ENCODE measurements at places on chromosomes 7 and 10.

- DNase-seq: no peak
Measured at GRCh38 chr7:129797214-129797789, 155.5 kb downstream of the UBE2H start.

DNA sequence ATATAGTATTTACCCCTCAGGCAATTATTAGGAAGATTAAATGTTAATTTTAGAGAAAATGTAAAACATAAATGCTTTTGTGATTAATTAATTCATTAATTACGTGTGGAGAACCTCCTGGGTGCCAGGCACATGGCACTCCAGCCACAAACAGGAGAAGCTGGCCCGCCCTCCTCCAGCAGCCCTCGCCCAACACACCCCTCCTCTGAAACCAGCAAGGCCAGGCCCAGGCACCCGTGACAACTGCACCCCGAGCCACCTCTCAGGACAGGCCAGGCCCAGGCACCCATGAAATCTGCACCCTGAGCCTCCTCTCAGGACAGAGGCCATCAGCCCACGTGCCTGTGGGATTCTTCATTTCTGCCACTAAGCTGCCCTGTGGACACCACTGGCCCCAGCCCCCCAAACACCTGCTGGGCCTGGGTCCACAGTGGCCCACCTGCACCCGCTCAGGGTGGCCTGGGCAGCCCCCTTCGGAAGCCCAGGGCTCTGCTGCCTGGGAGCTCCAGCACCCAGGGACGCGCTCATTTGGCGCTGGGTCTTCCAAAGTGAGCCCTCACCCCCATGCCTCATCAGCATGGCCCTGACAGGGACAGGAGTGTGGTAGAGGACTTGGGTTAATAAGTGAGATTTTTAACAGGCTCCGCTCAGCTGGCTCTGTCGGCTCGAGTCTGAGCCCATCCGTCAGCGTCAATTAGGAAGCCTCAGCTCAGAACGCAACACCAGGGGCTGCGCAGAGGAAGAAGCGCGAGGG is 482.1 kb downstream of the DNAJB6 start:
- no peak for DNase-seq

GRCh38 chr10:92832998-92833650 is 15.2 kb upstream of the EXOC6 start:
- DNase-seq: no peak

DNA sequence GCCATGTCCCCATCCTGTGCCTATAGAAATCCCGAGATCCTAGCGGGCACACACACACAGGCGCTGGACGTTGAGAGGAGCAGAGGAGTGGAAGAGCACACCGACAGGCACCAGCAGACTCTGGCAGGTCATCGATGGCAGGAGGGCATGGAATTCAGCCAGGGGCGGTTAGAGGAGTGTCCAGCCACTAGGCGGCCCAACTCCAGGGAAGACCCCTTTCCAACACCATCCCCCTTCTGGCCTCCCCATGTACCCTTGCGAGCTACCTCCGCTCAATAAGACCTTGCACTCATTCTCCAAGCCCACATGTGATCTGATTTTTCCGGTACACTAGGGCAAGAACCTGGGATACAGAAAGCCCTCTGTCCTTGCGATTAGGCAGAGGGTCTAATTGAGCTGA is 356.0 kb upstream of the DPP6 start:
- DNase-seq: no peak

DNA sequence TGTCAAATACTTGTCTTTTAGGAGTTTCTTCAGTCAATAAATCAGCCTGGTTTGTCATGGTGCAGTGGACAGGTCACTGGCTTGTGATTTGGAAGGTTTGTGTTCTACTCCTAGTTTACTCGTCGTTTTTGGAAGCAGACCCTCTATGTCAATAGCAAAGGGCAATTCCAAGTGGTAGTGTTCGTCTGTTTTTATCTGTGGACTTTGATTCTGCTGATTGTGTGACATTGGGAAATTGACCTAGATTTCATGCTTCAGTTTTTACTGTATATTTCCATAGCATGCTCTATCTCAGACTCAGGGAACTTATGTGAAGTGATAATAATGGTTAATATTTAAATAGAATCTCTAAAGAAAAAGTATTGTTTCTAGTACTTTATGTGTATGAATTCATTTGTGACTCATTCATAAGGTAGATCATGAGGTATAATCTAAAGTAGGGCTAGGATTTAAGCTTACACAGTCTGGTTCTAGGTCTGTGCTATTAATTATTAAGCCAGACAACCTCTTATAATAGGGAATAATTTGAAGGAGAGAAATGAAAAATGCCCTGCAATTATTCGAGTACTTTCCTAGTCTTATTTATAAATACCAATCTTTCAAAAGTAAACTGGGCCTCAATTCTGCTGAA is 198.1 kb downstream of the REEP3 start:
- no peak for DNase-seq

GRCh38 chr10:120415709-120416330 is 41.2 kb upstream of the PLPP4 start:
- DNase-seq: no peak

GRCh38 chr10:86285136-86285790 is 81.3 kb downstream of the GRID1 start:
- DNase-seq: no peak

DNA sequence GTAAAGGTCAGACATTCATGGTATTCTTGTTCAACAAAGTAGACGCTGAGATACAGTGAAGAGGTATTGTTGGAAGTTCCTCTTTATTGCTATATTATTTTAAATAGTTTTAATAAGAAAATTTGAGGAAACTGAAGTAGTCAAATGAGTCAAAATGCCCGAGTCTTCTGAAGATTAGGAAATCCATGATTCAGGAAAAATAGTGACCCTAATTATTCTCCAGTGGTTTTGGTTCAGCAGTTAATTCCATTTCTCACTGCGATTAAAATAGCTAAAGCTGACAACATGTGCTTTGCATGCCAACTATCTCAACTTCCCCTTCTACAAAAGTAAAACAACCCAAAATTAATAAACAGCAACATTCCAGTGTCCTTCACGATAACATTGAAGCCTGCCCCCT is 32.7 kb upstream of the PFKP start:
- no peak for DNase-seq

GRCh38 chr7:48390388-48391327 is 219.4 kb downstream of the ABCA13 start:
- no peak for DNase-seq

DNA sequence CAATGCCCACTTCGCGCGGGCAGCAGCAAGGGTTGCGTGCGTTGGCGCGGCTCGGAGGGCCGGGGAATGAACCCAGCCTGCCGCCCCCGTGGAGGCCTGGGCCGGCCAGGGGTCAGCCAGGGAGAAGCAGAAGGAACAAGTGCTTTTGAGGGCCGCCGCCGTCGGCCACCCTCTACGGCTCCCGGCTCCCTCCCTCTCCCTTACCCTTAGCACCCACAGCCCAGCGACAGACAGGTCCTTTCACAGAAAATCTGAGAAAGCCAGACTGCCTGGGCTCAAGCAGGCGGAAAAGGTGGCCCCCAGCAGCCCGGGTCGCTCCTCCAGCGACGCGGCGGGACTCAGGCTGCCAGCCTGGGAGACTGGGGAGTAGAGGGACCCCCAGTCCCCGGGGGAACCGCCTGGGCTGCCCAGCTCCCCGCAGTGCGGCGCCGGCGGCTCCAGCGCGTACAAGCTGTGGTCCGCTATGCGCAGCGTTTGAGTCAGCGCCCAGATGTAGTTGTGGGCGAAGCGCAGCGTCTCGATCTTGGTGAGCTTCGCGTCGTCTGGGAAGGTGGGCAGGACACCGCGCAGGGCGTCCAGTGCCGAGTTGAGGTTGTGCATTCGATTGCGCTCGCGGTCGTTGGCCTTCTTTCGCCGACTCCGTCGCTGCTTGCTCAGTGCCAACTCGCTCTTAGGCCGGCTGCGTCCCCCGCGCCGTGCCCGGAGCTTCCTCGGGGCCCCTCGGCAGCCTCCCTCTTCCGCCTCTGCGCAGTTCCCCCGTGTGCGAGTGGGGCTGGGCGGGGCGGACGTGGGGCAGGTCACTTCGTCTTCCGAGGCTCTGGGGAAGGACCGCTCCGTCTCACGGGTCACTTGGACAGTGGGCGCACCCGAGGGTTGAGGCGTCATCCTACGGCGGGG is 815 bp downstream of the NEUROG3 start:
- no peak for DNase-seq

DNA sequence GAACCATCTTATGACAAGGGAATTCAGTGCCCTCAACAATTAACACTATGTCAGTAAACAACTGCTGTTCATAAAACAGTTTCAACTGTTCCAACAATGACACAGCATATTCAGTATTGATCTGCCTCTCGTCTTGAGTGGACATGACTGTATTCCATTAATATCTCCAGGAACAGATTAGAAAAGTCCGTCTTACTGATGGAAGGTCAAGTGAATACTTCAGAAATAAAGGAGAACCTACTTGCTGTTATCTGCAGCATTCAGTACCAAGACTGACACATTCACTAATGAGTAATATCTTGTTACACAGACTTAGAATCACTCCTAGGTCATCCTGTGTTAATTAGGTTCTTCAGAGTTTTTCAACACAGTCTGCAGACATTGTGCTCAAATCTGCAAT is 12.1 kb downstream of the KBTBD2 start:
- DNase-seq: no peak

- DNase-seq: no peak
Measured at GRCh38 chr7:140621401-140622021, 19.1 kb downstream of the DENND2A start.

DNA sequence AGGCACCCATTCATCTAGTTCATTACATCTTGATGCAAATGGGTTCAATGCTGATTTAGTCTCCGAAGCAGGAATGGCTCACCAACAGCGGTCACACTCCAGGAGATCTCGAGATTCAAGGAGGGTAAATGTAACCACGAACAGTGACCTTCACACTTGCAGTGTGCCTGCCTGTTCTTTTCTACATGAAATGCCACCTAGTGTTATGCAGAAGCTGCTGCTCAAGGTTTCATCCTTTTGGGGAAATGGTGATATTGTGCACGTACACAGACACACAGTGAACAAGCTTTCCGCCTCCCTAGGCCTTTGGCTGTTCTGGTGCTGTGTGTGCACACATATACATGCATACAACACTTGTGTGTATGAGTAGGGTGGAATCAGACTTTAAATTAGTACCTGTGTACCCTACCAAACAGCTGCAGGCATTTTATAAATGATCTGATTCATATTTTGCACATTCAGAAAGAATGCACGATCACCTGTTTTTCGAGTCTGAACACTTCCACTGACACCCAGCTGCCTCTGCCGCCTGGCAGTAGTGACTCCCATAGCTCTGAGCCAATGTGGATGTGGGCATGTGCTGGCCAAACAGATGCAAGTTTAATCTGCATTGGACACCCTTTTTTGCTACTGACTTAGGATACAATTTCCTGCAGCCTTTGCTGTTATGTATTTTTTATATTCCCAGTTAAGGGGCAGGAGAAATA is 100.5 kb downstream of the TACC2 start:
- DNase-seq: no peak

DNA sequence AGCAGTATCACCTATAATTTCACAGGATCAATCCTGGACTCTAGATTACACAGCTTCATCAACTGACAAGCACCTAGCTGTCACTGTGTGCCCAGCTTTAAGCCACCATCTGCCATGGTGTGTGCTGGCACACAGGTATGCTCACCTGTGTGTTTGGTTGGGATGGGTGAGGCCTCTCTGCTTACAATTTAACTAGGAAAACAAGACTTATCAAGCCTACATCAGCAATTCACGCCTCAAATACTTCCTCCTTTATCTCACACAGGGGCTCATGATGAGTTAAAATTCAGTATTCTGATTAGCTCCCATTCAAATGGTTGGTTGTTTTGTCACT is 608.2 kb downstream of the PARD3 start:
- no peak for DNase-seq

- DNase-seq: no peak
Measured at GRCh38 chr7:25060487-25061055, 64.5 kb downstream of the CYCS start.

DNA sequence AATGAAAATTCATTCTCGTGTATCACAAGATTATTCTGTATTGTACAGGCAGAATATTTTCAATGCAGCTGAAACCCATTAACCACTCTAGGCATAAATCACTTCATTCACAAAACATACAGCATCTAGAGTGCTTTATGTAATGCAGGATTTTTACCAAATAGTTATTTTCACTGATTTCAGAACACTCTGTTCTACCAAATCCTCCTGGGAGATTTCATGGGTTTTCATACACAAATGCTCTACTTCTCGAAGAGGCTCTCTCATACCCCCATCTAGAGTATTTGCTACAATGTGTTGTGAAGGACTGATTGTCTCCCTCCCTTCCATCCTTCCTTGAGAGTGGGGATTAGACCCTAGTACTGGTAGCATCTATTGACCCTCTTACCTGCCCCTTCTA is 209.2 kb upstream of the LRRN3 start:
- DNase-seq: no peak

GRCh38 chr7:157016024-157016351 is 5.5 kb upstream of the MNX1 start:
- no peak for DNase-seq

- no peak for DNase-seq
Measured at GRCh38 chr7:11335947-11336346, 362.3 kb downstream of the PHF14 start.

DNA sequence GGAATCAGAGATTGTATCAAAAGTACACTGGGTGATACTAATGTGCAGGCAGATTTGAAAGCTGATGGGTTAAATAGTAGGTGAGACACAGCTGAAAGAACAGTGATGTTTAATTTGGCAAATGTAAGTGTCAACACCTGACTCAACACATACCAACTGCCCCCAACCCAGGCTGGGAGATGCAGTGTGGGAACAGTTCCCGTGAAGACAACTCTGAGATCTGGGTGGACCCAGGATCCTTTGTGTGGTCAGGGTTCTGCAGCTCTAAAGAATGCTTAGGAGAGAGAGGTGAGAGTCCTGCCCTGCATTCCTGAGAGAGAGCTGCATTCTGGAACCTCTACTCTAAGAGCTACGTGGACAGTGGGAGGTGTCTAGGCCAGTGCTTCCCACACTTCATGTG is 479.7 kb downstream of the RPS24 start:
- no peak for DNase-seq

- no peak for DNase-seq
Measured at GRCh38 chr7:124810605-124811004, 45.0 kb upstream of the GPR37 start.

- DNase-seq: no peak
Measured at GRCh38 chr10:124568339-124568738, 106.7 kb downstream of the LHPP start.

- no peak for DNase-seq
Measured at GRCh38 chr7:91201442-91202113, 62.7 kb upstream of the FZD1 start.

DNA sequence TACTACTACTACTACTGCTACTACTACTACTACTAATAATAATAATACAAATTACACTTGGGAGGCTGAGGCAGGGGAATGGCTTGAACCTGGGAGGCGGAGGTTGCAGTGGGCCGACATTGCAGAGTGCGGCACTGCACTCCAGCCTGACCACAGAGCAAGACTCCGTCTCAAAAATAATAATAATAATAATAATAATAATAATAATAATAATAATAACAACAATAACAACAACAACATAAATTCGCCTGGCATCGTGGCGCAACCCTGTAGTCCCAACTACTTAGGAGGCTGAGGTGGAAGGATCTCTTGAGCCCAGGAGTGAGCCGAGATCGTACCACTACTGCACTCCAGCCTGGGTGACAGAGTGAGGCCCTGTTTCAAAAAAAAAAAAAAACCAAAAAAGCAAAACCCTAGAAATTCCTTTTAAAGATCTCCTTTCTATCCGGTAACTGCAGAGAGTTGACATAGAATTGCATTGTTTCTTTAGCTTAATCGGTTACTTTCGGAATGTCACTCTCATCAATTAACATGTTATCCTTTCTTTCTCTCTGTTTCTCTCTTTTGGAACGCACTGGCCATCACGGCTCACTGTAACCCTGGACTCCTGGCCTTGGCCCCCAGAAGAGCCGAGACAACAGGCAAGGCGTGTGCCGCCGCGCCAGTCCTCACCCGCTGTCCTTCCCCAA is 972 bp downstream of the PHYH start:
- no peak for DNase-seq

GRCh38 chr10:121043124-121043849 is 192.1 kb downstream of the WDR11 start:
- no peak for DNase-seq
